ENCODE measurements at places on chromosomes 6 and 20.

- DNase-seq = no peak
These were observed 5.4 kb upstream of the IER3 start for GRCh38 chr6:30749554-30750378.

GRCh38 chr6:31935823-31936222 is 8.3 kb downstream of the C2 start:
- DNase-seq = no peak

DNA sequence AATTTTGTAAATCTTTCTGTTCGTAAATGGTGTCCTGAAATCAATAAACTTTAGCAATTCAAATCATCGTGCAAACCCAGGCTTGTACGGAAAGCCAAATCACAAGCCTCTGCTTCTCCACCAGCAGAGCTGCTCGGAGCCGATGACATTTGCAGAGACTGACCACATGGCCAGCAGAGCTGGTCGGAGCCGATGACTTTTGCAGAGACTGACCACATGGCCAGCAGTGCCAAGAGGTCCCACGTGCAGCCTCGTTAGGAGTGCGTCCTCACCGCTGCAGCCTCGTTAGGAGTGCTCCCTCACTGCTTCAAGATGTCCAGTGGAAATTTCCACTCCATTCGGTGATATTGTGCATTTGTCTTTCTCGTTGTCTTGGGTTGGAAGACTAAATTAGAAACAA is 28.5 kb downstream of the SMOC2 start:
- DNase-seq = no peak

DNA sequence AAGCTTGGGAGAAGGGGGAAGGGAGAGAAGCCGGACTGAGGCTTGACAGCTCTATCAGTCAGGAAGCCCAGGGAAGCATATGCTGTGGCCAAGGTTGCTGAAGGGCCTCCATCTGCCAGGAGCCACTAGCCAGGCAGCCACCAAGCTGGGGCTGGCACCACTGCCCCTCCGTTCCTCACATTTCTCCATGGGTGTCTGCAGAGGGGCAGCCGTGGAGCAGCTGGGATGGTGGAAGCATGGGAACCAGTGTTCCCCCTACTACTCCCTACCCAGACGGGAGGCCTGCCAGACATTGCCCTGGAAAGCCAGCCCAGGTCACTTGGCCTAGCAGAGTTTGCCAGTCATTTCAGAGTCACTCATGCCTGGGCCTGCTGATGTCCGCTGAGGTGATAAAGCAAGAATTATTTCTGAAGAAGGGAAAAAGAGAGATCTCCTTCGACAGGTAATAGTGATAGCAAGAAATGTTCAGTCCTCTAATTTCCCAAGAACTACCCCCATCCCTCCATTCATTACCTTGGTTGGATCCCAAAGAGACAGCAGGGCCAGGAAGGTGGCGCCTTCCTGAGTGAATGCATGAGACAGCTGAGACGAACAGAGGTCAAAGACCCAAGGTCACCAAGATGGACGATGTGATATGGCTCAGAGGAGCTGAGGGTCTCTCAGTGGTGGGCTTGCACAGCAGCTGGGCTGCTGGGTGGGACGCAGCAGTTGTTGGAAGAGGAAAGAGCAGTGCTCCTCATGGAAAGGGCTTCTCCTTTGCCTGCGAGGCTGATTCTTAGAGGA is 21.9 kb downstream of the SNPH start:
- DNase-seq = no peak

DNA sequence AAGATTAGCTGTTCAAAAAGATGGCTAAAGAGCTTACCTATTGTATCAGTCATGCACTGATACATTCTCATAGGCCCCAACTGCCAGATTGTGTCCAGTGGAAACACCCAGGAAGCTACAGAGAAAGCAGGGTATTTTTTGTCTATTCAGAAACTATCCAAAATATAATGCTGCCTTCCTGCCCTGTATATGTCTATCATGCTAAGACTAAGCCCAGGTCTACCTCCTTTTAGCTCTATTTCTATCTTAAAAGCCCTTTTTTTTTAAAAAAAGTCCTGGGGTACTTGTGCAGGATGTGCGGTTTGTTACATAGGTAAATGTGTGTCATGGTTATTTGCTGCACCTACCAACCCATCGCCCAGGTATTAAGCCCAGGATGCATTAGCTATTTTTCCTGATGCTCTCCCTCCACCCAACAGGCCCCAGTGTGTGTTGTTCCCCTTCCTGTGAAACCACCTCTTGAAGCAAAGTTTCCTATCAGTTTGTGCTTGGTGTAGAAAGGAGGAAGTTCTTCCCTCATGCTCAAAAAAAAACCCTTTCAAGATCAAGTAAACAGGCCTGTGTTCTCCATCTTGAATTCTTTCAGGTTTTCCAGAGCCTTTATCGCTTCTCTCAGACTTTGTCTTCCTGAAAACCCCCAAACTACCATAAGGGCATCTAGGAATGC is 514 bp downstream of the DEFB129 start:
- DNase-seq = no peak

- no peak for DNase-seq
These were observed 694.9 kb upstream of the ID4 start for GRCh38 chr6:19142275-19142674.

DNA sequence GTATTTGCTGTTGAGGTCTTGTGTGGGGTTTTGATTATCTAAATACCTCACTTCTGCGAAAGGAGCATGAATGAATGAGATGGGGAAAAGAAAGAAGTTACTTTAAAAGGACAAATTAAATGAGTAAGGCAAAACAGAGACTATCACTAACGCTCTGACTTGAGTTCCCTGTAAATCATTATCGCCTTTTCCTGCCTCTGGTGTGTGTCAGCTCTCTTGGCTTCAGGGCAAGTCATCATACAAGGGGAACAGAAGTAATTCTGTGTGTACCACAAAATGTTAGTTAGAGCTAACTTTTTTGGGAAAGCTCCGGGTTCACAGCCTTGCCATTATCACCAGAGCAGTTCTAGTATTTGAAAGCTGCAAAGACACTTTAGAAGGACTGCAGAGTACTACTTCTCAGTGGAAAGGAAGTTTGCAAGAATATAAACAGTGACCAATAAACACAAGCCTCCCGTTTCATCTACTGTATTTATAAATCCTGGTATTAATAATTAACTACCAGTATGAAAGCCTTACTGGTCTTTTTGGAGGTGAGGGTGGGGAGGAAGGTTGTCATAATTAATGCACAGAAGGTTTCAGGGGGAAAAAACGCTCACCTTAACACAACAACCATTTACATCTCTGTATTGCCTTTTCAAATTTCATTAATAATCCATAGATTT is 1.2 kb downstream of the DZANK1 start:
- DNase-seq = no peak

- DNase-seq = no peak
These were observed 164.7 kb upstream of the CCN2 start for GRCh38 chr6:132115714-132116366.

DNA sequence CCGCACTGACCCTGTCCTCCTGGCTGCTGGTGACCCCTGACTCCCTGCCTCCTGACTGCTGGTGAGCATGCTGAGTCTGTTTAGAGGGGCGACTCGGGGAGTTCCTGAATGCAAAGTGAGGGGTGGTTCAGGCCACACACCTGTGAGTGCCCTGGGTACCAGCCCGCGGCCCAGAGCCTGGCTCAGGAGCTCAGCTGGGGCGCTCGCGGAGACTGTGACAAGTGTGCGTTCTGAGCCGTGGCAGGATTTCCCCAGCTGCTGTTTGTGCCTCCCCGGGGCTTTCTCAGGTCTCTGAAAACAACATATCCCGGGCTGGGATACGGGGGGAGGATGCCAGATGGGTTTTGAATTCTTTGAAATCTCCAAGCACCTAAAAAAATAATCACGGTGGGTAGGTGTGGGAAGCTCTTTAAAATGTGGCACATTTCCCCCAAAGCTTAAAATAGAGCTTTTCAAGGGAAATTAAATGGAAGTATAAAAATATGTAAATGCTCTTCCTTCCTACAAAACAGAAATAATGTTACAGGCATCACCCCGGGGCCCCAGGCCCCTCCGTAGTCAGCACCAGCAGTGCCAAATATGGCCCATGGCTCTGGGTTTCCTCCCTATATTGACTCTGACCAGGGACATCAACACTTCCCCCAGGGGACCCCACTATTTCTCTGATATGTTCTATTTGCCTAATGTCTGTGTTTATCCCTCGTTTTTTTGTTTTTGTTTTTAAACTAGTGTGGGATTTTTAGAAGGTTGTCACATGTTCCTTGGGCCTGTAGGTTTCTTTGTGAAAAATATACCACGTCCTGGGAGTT is 49.9 kb upstream of the TAGAP start:
- DNase-seq = no peak

DNA sequence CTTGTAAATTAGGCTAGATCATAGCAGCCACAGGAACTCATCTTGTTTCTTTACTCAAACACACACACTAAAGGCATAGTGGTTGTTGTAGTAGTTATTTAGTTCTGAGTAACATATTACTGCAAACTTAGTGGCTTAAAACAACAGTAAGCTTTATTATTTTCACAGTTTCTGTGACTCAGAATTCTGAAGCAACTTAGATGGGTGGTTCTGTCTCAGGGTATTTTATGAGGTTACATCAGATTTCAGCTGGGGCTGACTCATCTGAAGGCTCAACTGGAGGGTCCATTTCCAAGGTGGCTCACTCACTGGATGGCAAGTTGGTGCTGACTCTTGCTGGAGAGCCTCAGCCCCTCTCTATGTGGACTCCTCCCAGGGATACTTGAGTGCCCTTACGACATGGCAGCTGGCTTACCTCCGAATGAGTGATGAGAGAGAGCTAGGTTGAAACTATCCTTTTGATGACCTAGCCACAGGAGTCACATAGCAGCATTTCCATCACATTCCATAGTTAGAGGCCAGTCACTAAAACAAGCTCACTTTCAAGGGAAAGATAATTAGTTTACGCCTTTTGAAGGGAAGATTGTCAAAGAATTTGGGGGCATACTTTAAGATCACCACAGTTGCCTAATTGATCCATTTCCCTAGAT is 136.5 kb upstream of the PRND start:
- DNase-seq = no peak

DNA sequence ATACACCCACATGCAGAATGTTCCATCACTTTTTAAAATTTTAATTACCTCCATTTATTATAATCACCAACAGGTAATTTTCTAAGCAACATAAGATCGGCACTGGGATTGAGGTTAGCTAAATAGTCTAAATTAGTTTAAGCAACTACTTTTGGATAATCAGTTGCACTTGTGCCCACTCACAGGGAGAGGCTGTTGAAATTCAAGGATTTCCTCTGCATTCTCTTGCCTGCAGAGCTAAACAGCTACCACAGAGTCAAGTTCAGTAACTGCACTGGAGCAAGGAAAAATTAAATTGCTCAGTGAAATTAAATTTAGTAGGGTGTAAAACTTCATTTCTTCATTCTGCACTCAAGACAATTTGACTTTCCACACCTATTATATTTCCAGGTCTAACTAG is 120.7 kb upstream of the CCDC28A start:
- no peak for DNase-seq

- no peak for DNase-seq
These were observed 26.3 kb downstream of the CDH26 start for GRCh38 chr20:59984541-59984940.

GRCh38 chr20:8299921-8300320 is 167.9 kb downstream of the PLCB1 start:
- DNase-seq = no peak

GRCh38 chr6:113825781-113826180 is 31.4 kb upstream of the MARCKS start:
- DNase-seq = no peak

DNA sequence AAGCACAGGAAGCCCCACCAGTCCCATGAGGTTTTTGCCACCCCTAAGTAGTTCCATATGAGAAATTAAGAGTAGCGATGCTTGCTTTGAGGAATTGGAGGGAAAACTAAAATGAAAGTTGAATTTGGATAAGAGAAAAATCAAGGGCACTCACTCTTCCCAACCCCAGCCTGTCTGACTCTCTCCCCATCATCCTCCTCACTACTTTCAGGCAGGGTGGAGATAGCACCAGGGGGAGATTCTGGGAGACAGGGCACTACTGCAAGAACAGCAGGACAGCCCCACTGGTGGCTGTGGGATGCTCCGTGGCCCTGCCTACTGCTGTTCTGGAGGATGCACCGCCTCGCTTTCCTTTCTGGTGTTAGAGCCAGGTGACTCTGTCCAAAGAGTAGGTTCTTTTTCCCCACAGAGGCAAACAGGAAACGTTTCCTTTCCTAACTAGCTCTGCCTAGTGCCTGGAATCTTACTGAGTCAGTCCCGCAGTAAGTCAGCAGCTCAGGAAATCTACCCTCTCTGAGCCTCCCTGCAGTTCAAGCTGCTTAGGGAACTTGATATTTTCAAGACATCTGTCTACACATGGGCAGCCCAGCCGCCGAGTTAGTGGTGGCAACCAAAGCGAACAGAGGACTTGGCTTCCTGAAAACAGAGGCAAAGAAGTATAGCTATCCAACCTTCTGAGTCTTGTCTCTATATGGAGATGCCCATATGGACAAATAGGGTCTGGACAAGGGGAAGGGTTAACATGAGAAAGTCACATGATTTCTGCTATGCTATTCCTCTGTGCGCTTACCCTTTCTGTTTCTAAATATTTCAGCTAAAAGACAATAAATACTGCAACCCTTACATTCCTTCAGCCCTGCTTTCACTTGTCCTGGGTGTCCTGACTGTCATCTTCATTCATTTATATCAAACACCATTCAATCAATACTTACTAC is 11.4 kb downstream of the HLA-E start:
- DNase-seq = no peak

DNA sequence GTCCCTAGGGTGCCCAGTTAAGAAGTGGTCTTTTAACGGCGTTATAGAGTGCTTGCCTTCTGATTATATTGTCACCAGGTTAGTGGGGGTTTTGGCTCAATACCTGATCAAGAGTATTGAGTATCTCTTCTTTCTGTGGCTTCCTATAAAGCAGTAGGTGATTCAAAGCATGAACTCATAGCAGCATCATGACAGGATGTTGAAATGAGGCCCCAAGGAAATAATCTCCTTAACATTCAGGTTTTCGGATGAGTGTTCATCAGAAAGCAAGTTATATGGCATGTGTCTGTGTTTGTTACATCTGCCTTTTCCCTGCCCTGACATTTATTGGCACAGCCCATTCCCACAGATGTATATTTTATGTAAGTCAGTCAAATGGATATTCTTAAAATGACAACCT is 301.0 kb downstream of the FARS2 start:
- no peak for DNase-seq

GRCh38 chr6:15569035-15569995 is 93.5 kb downstream of the DTNBP1 start:
- DNase-seq = no peak

DNA sequence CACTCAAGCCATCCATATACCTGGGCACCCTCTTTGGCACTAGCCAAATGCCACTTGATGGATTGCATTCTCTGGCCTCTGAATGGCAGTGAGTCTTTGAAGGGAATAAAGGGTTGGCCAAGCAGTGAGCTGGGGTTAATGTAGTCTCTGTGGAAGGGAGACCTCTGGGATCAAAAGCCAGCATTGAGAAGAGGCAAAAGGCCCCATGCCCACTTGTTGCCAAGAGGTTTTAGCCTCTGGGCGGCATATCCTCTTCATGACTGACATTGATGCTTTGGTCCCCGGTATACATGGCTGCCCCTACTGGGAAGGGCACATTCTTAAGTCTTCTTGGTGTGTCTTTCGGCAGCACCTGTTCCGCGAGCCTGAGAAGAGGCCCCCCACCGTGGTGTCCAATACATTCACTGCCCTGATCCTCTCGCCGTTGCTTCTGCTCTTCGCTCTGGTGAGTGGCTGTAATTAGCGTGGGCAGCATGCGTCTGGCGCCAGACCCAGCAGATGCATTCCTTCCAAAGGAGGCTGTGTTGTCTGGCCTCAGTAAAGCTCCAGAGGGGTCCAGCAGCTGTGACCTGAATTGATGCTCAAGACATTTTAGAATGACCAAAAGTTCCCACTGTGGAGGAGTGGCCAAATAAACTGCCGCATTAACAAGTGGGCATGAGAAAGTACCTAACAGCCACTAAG is 29.5 kb downstream of the GHRH start:
- no peak for DNase-seq

GRCh38 chr6:121158891-121159290 is 175.4 kb downstream of the TBC1D32 start:
- DNase-seq = no peak
